ENCODE measurements at places on chromosomes 1 and 21. TPM values are rescaled to one million over a fixed set of nuclear protein-coding genes. Genes with fewer than 3 reads are reported as not detected.

DNA sequence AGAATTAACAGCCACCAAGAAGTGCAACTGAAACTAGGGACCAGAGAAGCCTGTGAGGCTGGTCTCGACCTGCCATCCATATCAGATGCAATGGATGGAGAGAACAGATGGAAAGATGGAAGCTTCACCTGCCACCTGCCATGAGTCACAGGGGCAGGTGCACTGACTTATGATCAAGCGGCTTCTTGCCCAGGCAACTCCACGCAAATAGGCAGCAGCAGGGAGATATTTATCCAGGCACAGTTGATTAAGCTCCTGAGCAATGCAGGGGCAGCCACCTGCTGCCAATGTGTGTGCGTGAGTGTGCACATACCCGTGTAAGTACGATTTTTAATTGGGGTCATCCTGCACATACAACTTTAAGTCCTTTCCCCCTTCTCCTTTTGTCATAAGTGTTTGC, 174.2 kb downstream of the PTPRU start:
- no peak for DNase-seq

- no peak for DNase-seq
These were observed 416.4 kb downstream of the PTBP2 start for GRCh38 chr1:97137862-97138514.

- DNase-seq, result no peak
These were observed 21.3 kb upstream of the ATF3 start for GRCh38 chr1:212587016-212587887.

GRCh38 chr21:29170944-29171343, 40.5 kb downstream of the MAP3K7CL start:
- no peak for DNase-seq

Gene APOBEC4
- not detected for total RNA-seq

Gene GBP7
- 0.21 TPM for total RNA-seq

Gene PDXK
- 90.7 TPM for total RNA-seq
